ENCODE measurements at places on chromosomes 5 and 9.

GRCh38 chr5:6458833-6459232 is 10.2 kb downstream of the UBE2QL1 start:
- DNase-seq = no peak

GRCh38 chr9:98861781-98862504 is 54.5 kb downstream of the GALNT12 start:
- DNase-seq = no peak

GRCh38 chr5:116532762-116533525 is 41.7 kb downstream of the SEMA6A start:
- no peak for DNase-seq

GRCh38 chr9:80078826-80079225 is 507.1 kb downstream of the TLE4 start:
- no peak for DNase-seq

- no peak for DNase-seq
Measured at GRCh38 chr5:141876628-141877355, 1.4 kb downstream of the PCDH1 start.

DNA sequence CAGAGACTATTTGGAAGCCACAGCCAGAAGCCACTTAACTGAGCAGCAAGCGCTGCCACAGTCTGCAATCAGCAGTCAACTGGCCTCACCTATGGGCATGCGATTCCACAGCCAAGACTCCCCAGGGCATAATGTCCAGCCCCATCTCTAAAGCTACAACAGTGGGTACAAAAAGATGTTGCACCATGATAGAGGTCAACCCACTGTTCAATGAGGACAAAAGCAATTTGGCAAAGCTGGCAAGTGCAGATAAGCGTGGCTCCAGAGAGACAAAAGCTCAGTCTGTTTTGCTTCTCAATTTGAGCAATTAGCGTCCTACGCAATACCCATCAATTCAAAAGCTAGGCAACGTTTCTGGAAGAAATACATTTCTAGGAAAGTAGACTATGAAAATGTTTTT is 3.2 kb downstream of the TAS2R1 start:
- no peak for DNase-seq

- no peak for DNase-seq
Measured at GRCh38 chr5:16559702-16560101, 57.1 kb downstream of the RETREG1 start.

DNA sequence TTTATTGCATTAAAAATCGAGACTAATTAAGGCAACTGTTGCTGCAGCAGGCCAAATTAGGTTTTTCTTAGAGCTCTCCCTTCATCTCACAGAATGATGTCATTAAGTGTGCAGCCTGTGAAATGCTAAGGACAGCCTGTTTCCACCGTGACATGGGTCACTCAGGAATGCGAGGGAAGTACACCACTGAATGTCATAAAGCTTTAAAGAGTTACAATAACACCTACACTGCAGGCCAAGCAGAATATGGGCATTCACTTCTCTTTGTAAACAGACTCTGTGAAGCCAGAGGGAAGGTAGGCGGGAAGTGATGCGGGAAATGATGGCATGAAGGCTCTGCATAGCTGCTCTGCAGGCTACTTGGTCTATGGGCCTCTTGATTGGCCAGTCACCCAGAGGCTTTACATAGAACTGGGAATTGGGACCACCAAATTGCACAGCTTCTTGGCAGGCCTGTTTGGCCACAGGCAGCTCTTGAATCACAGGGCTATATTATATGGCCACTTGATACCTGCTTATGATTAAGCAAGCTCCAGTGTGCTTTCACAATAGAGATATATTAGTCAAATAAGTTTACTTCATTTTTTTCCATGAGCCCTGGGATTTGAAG is 28.4 kb upstream of the AOPEP start:
- no peak for DNase-seq
